ENCODE measurements at places on chromosomes 12 and 14. TPM values are rescaled to one million over a fixed set of nuclear protein-coding genes. Genes with fewer than 3 reads are reported as not detected.
A peak's percentile ranks its signal among the peaks of the same experiment; 100 is the strongest.

- DNase-seq, result no peak
- H3K4me1 ChIP-seq, result no peaks in the 10 kb centered on the region
- no peak overlapping the region for H3K4me3 ChIP-seq
- no peaks in the 10 kb centered on the region for H3K27me3 ChIP-seq
- no peak overlapping the region for H3K27ac ChIP-seq
Observed at GRCh38 chr12:78101946-78102635, 271.4 kb downstream of the NAV3 start.

DNA sequence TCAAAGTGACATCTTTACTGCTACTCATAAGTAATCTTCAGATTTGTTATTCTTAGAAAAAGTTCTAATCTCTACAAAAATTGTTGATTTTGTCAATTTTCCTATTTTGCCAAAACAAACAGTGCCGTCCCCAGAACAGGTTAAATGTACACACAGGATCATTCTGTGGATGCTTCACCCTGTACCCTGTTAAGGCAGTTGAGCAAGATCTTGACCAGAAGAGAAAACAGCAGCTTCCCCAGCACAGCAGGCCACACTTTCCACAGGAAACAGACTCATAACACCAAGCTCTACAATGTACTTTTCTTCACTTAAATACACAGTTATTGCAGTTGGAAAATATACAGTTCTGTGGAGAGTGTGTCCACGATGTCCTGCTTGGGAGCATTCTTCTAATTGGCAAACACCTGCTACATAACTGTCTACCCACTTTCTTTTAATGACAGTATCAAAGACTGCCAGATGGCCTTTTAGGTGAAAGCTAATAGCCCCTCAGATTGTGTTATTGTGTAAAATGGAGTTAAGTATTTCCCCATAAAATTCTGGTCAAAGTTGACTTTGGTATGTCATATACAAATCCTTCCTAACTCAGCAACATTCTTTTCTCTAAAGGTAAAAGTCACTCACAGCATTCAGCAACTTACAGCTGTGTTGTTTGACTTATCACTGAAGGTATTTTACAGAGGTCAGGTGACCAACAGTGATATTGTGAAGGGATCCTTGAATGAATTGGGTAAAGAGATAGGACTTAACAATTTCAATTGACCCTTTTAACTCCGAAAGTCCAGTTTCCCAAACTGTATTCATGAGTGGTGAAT lies 77.0 kb downstream of the SEC23A start:
- no peaks in the 10 kb centered on the region for H3K27me3 ChIP-seq
- no peak for DNase-seq
- H3K4me1 ChIP-seq, result no peaks in the 10 kb centered on the region
- peaks cover 17% of the 10 kb centered on the region for H3K36me3 ChIP-seq

GRCh38 chr12:101299931-101300330 lies 20.0 kb downstream of the UTP20 start:
- no peak overlapping the region for H3K27ac ChIP-seq
- no peak for DNase-seq
- no peaks in the 10 kb centered on the region for H3K4me1 ChIP-seq

GRCh38 chr12:127485528-127485927 lies 781.4 kb upstream of the TMEM132C start:
- H3K36me3 ChIP-seq, result no peaks in the 10 kb centered on the region
- DNase-seq, result no peak
- H3K4me1 ChIP-seq, result no peaks in the 10 kb centered on the region
- no peak overlapping the region for H3K27ac ChIP-seq
- H3K4me3 ChIP-seq, result no peak overlapping the region

- no peaks in the 10 kb centered on the region for H3K27me3 ChIP-seq
- DNase-seq, result peak; percentile 76
Observed at GRCh38 chr12:47808050-47808449, 11.7 kb downstream of the HDAC7 start.

DNA sequence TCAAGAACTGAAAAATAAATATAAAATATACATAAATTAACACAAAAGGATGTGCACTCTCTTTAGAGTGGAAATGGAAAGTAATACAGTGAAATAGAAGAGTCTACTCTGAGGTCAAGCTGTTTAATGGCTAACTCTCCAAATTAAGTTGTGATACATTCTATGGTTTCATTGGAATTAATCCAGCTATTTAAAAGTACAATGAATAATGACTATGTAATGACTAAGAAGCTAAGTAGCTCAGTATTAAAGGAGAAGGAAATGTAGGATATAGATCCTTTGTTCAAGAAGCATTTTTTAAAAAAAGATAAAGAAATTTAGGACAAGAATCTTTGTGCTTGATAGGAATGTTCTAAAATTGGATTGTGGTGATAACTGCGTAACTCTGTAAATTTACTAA lies 85.3 kb downstream of the LRP6 start:
- no peaks in the 10 kb centered on the region for H3K27me3 ChIP-seq
- H3K4me1 ChIP-seq, result no peaks in the 10 kb centered on the region
- H3K27ac ChIP-seq, result no peak overlapping the region
- H3K4me3 ChIP-seq, result no peak overlapping the region
- no peak for DNase-seq

DNA sequence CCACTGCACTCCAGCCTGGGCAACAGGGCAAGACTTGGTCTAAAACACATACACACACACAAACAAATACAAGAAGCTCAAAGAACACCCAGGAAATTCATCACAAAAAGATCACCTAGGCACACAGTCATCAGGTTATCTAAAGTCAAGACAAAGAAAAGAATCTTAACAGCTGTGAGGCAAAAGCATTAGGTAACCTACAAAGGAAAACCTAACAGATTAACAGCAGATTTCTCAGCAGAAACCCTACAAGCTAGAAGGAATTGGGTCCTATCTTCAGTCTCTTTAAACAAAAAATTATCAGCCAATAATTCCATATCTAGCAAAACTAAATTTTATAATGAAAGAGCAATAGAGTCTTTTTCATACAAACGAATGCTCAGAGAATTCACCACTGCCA lies 22.4 kb downstream of the CEP83 start:
- H3K36me3 ChIP-seq, result no peaks in the 10 kb centered on the region
- no peak overlapping the region for H3K27ac ChIP-seq
- H3K27me3 ChIP-seq, result no peaks in the 10 kb centered on the region

GRCh38 chr12:131468206-131468605 lies 242.7 kb upstream of the SFSWAP start:
- H3K4me3 ChIP-seq, result no peak overlapping the region
- H3K27ac ChIP-seq, result no peak overlapping the region
- no peaks in the 10 kb centered on the region for H3K4me1 ChIP-seq
- no peak for DNase-seq
- peaks cover 39% of the 10 kb centered on the region for H3K27me3 ChIP-seq

- H3K27ac ChIP-seq, result peak overlapping the region; percentile 99
- no peaks in the 10 kb centered on the region for H3K36me3 ChIP-seq
- H3K27me3 ChIP-seq, result no peaks in the 10 kb centered on the region
- H3K4me3 ChIP-seq, result no peak overlapping the region
- no peak for DNase-seq
Observed at GRCh38 chr14:87996291-87996592, 3.3 kb upstream of the GALC start.

DNA sequence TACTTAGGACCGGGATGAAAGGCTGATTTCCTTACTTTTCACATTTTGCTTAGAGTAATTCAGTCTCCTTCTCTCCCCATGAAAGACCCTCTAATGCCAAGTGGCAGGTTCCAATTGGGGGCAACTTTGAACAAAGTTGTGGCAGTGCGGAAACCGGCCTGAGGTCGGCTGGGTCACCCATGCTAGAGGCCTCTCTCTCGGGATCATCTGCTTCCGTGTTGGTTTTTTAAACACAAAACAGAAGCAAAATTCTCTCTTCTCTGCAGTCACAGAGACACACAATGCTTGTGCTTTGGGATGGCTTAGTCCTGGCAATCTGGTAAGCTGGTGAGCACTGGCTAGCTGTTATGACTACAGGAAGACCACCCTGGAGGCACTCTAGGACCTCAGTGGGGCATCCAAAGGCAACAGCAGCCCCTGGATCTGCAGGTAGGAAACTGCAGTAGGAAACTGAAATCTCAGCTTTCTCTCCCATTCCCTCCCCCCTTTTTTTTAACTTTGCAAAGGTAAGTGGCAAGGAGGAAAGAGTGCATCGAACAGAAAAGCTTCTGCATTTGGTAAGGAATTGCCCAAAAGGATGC lies 102.1 kb downstream of the BCL11B start:
- no peak for DNase-seq
- H3K4me1 ChIP-seq, result no peaks in the 10 kb centered on the region
- peaks cover 15% of the 10 kb centered on the region for H3K27me3 ChIP-seq
- no peak overlapping the region for H3K4me3 ChIP-seq

DNA sequence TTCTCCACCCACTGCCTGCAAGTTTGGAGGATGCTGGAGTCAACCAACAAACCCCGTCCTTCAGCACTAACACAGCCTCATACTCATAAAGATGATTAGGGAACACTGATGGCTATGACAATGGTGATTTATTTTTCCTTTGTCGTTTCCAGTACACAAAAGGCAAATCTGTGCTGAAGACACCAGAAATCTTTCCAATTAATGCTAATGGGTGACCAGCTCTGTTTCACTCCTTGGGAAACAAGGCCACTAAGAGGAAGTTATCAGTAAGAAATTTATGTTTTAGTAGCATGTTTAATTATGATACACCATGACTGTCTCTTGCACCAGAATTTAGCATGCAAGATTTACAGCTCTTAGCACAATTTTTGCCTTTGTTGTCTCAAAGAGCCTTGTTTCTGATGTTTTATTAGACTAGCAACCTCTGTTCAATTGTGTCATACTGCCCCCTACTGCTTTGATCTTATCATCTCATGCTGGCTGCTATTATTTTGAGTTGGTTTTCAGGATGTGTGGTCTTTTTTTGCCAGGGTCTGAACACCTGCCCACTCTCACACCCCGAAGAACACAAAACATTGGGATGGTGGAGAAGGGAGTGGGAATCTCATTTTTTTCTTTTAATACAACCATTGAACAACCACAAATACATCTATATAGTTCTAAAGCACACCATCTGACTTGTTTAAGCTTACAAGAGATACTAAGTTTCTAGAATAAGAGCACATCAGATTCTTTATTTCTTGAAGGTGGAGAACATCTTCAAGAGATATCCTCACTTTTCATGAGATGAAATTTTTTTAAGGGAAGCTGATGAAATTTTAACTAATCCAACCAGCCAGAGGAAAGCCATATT lies 160.9 kb downstream of the SPTSSA start:
- H3K27me3 ChIP-seq, result no peaks in the 10 kb centered on the region
- no peak overlapping the region for H3K27ac ChIP-seq
- H3K4me1 ChIP-seq, result no peaks in the 10 kb centered on the region

The HHIPL1 gene
- 1.00 TPM for total RNA-seq

All from heart right ventricle (tissue), 16 donors.